Activated CD8-positive, alpha-beta memory T cell treated with anti-CD3 and anti-CD28 coated beads for 4 hours (primary cell): ENCODE measurements at places on chromosomes 5 and 9.

- DNase-seq: no peak
These were observed 14.7 kb downstream of the MPDZ start for GRCh38 chr9:13264788-13265187.

- no peak for DNase-seq
These were observed 59.7 kb downstream of the CARTPT start for GRCh38 chr5:71778678-71779276.

DNA sequence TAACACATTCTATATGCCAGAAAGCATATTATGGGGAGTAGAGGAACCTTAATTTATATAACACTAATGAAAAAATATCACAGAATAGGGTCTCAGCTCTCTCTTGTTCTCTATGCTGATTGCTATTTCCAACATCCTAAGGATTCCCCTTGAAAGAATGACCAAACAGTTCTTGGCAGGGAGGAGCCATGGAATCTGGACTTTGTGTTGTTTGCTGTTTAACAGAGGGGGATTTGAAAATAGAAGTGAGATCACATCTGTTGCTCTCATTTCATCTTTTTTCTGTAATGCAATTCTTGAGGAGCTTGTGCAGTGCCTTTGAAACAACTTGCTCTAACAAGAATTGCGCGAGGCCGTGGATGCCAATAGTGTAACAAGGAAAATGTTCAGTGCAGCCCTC is 755.3 kb downstream of the TLE1 start:
- no peak for DNase-seq

DNA sequence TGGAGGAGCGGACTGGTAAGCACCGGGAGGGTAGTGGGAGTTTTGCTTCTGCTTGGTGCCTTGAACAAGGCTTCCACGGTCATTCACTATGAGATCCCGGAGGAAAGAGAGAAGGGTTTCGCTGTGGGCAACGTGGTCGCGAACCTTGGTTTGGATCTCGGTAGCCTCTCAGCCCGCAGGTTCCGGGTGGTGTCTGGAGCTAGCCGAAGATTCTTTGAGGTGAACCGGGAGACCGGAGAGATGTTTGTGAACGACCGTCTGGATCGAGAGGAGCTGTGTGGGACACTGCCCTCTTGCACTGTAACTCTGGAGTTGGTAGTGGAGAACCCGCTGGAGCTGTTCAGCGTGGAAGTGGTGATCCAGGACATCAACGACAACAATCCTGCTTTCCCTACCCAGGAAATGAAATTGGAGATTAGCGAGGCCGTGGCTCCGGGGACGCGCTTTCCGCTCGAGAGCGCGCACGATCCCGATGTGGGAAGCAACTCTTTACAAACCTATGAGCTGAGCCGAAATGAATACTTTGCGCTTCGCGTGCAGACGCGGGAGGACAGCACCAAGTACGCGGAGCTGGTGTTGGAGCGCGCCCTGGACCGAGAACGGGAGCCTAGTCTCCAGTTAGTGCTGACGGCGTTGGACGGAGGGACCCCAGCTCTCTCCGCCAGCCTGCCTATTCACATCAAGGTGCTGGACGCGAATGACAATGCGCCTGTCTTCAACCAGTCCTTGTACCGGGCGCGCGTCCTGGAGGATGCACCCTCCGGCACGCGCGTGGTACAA is 556 bp downstream of the PCDHGC3 start:
- DNase-seq: no peak

DNA sequence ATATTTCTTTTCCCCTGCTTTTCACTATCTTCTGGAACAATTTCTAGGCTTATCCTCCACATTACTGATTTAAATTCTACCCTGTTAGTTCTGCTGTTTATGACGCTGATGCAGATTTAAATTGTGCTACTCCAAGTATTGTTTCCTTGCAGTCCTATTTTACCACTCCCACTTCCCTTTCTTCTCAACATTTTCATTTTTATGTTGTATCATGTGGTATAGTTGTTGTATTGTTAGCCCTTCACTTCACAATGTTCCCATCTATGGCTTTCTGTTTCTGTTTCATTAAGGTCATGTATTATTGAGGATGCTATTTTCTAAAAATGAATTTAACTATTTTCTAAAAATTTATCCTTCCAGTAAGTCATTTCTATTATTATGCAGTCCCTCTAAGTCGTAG is 254.4 kb downstream of the NDUFS4 start:
- DNase-seq: no peak

DNA sequence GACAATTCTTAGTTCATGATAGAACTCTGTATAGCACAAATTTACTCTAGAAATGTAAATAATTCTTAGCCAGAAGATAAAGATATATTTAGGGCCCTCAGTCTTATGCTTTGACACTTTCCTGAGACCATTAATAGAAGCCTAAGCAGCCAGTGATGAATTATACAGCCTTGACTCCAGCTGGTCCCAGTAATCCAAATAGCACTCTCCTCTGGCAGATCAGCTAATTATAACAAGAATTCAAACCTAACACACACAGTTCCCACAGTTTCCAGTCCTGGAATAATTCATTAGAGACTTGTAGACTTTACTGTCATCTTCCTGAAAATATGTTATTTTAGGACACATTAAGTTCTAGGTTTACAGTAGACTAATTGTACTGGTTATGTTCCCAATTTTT is 50.4 kb downstream of the SHOC1 start:
- no peak for DNase-seq

DNA sequence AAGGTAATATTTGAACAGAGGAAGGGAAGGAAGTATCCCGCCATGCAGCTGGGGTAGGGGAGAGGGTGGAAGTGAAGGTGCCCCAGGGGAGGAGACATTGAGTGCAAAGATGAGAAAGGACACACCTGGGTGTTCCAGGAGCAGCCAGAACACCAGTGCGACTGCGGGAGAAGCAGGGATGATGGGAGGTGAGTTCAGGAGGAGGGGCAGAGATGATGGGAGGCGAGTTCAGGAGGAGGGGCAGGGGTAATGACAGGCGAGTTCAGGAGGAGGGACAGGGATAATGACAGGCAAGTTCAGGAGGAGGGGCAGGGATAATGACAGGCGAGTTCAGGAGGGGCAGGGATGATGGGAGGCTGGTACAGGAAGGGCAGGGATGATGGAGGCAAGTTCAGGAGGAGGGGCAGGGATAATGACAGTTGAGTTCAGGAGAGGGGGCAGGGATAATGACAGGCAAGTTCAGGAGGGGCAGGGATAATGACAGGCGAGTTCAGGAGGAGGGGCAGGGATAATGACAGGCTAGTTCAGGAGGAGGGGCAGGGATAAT is 17.2 kb upstream of the SPOCK1 start:
- DNase-seq: no peak

DNA sequence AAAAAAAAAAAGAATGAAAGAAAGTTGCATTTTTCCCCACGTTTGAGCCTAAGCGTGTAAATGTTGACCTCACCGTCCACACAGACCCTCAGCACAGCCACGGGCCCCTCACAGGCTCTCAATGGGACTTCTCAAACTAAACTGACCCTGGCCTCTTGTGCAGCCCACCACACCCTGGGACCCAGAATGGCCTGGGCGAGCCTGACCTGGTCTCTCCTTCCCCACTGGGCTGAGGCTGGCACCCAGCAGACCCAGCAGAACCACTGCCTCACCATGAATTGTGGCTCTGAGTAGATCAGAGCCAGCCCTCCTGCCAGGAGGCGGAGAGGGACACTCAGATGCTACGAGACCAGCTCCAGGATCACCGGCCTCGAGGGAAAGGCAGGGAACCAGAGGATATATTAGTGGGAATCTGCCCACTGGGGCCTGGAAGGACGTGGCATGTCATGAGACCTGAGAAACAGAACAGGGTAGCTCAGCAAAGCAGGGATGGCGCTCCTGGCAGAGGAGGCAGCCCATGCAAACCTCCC is 124.4 kb downstream of the ZNF354C start:
- no peak for DNase-seq

DNA sequence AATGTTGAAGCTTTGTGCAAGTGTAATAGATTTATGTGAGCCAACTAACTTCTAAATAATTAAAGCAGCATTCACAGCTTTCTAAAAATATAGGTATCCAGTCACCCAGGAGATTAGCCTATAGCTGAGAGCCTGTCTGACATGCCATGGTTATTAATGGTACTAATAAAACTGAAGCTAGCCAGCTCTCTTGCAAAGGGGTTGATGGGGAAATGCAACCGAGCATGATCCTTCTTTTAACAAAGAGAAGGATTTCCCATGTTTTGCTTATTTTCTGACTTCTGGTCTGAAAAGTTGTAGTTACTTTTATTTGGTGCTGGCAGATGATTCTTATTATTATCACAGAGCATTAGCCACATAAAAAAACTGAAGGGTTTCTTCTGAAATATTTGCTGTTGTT is 488.7 kb upstream of the CYLC2 start:
- no peak for DNase-seq

DNA sequence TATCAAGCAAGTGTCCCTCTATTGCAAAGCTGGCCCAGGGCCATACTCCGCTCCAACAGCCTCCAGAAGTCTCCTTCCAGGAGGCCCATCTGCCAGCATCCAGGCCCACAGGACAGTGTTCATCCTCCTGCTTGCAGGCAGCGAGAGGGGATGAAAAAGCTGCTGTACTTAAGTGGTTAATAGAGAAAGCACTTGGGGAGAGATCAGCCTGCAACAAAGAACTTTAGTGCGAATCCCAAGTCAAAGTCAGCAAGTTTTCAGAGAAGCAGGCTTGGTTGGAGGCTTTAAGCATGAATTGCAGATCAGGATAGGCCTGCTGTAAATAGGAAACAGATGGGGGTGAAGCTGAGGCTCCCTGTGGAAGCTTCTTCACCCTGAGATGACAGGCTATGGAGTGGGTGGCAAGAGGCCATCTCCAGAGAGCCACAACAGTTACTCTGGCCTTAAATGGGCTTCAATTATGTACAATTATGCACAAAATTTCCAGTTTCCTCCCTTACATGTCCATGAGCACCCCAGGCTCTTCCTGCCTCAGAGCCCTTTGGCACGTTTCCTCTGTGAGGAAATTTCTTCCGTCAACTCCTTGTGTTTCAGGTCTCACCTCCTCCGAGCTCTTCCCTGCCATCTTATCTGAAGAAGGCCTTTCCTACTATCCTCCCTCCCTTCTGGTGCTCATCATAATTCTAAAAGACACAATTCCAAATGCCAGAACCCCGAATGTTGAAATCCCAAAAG is 98.0 kb upstream of the NR3C1 start:
- no peak for DNase-seq

- DNase-seq: no peak
These were observed 146.5 kb downstream of the AOPEP start for GRCh38 chr9:94872891-94873511.

DNA sequence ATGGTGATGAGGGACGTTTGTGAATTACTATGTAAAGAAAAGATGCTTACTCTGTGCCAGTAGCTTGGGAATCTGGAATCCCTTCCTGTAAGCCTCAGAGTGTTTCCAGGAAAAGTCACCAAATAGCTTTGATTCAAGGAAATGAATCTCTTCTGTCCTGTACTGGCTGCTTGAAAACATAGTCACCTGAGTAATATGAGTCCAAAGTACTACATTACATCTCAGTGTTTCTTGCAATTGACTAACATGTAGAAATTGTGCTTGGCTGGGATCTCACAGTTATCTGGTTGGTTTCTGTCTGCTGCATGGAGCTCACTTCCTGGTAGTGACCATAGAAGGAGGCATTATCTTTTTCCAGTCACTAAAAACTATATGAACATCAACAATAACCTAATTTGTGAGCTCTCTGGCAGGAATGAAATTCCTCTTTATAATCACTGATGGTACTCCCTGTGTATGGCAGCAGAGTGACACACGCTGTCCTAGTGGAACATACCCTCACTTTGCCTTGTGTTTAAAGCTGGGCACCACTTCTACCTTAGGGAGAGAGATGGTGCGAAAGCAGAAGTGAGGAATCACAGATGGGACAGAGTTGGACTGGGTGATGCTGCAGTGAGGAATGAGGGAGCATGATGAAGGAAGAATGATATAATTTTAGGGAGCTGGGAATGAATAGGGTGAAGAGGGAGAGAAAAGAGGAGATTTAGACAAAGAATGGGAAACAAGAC is 568.5 kb downstream of the RAB3C start:
- no peak for DNase-seq

DNA sequence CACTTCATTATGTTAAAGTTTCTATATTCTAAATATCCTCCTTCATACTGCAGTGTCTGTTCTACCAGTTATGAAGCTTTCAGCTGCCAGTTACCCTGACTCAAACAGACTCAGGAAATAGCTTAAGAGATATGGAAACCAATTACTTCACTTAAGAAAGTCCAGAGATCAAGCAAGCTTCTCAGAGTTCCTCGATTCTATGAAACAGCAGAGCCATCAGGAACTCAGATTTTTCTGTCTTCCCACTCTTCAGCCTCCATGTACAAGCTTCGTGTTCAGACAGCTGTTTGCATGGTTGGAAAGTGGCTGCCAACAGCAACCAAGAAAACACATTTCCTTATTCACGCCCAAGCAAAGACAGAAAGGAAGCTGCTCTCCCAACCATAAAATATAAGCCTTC is 216.1 kb downstream of the ACTL7B start:
- no peak for DNase-seq

- DNase-seq: no peak
These were observed 9.8 kb upstream of the CTSL start for GRCh38 chr9:87716141-87716540.

GRCh38 chr5:140664030-140664358 is 710 bp upstream of the WDR55 start:
- no peak for DNase-seq

DNA sequence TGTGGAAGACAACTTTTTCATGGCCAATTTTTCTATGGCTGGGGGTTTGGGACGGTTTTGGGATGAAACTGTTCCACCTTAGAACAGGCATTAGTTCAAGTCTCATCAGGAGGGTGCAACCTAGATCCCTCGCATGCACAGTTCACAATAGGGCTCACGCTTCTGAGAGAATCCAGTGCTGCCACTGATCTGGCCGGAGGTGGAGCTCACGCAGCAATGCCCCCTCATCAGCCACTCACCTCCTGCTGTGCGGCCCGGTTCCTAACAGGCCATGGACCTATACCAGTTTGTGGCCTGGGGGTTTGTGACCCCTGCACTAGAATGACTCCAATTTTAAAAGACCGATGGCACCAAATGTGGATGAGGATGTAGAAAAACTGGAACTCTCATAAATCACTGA is 127.2 kb upstream of the IER5L start:
- no peak for DNase-seq

GRCh38 chr9:90504486-90504885 is 138.1 kb downstream of the DIRAS2 start:
- DNase-seq: no peak

GRCh38 chr9:86975036-86975435 is 27.7 kb upstream of the GAS1 start:
- no peak for DNase-seq

- no peak for DNase-seq
These were observed 195.3 kb downstream of the OLFM1 start for GRCh38 chr9:135282808-135283207.

DNA sequence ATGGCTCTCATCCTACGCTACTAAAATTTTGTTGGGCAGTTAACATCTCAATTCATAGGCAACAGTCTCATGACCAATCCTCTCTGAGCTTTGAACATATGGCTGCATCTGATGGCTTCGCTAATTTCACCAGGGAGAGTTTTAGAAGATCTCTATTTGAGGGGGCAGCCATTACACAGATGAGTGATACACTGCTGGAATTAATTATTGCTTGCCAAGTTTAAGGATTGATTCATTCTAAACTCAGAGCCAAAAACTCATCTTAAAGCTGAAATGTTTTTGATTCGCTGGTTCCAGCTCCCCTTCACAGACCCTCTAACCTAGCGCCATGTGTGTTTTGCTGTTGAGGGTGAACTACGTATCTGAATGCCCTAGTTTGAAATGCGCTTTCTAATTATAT is 519.9 kb upstream of the WWC1 start:
- DNase-seq: no peak

GRCh38 chr5:71615809-71616208 is 28.7 kb downstream of the MCCC2 start:
- DNase-seq: no peak

- no peak for DNase-seq
These were observed 25.6 kb upstream of the ANKRD33B start for GRCh38 chr5:10538103-10538788.

GRCh38 chr9:84652496-84653120 is 16.9 kb upstream of the NTRK2 start:
- no peak for DNase-seq
